ENCODE measurements at places on chromosomes 13 and 19.

DNA sequence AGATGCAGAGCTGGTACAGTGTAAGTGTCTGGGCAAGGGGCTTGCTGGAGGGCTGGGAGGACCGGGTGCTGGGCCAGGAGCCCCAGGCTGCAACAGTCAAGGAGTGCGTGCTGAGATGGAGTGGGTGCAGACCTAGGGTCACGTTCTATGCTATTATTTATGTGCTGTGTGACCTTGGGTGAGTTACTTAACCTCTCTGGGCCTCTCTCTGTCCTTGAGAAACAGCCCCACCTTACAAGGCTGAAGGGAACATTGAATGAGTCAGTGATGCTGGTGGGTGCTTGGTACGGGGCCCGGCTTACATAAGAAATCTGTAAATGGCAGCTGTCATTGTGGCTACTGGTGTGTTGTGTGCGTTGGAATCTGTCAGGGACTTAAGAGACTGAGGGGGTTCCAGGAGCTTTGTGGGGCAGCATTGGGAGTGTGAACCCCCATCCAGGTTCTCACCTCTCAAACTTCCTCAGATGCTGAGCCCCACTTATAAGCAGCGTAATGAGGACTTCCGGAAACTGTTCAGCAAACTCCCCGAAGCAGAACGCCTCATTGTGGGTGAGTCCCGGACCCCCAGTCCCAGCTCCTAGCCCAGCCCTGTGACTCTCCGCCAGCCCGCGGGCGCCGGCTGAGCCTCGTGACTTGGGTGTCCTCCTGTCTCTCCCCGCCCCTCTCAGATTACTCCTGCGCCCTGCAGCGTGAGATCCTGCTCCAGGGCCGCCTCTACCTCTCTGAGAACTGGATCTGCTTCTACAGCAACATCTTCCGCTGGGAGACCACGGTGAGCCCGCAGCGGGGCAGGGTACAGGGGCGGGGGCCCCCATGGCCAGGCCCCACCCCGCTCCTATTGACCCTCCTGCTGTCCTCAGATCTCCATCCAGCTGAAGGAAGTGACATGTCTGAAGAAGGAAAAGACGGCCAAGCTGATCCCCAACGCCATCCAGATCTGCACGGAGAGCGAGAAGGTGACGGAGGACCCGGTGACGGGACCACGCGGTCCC, 9.6 kb downstream of the GRAMD1A start:
- DNase-seq: no peak

DNA sequence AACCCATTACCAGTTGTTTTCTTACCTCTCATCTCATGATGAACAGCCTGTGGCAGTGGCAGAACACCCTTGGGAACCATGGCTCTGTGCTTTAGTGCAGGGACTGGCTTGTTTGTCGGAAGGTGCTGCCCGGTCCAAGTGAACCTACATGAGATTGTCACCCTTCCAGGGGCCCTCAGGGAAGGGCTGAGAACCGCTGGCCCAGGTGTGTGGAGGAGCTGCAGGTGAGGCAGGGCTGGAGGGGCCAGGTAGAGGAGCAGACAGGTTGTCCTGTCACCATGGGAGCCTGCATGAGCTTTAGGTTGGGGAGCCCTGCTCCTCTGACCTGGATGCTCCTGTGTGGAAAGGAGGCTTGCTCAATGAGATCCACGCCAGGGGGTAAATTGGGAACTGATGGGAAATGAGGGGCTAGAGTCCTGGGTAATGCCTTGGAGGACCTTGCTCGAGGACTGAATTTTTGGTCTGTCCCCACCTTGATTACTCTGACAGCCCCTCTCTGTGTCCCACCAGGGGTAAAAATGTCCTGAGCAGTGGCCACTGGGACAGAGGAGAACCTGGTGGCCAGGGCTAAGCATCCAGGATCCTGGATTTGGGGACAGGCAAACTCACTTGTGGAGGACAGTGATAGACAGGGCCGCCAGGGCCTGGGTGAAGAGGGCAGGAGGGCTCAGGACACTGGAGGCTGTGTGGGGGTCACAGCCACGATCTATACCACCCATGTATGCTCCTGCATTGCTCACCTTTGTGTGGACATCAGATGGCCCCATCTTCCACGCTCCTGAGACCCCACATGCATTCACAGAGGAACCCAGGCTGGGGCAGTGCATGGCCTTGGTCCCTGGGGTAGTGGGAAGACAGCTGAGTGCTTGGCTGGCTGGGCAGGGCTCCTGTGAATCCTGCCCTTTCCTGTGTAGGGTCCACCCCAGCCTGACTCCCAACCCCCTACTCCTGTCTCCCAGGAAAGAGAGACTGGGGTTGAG, 24.1 kb upstream of the CEACAM1 start:
- no peak for DNase-seq

DNA sequence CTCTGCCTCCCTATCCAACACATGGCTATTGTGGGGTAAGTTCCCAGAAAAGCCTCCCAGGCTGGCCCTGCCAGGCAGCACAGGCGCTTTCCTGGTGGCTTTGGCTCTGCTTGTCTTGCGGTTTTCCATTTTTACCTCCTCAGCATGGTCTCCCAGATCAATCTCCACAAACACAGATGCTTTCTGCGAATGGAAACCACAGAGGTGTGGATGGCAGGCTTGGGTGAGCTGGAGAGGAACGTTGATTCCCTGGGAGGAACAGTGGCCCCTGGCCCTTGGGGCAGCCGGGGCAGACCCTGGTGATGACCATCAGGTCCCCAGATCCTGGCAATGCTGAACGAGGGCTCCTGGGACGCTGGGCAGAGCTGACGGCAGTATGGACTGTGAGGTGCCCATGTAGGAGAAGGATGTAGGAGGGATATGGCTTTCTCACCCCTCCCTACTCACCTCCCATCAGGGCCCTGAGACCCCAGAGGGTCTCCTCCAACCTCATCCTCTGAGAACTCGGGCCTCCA, 6.6 kb downstream of the C13orf46 start:
- no peak for DNase-seq

DNA sequence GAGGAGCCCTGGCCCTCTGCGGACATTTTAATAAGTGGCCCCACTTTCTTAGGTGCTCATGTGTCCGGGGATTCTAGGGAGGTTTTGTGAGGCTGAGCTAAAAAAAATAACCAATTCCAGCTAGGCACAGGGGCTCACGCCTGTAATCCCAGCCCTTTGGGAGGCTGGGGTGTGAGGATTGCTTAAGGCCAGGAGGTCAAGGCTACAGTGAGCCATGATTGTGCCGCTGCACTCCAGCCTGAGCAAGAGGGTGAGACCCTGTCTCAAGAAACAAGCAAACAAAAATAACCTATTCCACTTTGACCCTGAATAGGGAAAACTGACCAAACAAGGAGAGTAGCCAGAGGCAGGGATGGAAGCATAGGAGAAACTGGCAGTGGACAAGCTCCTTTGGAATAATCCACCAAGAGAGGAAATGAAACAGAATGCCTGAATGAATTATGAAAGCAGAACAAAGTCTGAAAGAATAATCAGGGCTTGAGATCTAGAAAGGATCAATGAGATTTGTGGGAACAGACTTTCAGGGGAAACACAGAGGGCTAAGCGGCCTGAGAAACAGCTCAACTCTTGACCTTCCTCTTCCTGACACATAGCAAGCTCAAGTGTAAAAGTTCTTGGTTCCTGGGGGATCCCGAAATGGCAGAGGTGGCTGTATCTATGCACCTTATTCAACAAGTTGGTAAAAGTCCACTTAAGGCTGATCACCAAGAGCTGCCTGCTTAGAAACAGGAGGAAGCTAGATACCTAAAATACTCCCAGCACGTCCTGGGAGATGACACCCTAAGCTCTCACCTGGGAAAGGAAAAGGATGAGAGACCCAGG, 30.1 kb upstream of the FFAR2 start:
- no peak for DNase-seq

DNA sequence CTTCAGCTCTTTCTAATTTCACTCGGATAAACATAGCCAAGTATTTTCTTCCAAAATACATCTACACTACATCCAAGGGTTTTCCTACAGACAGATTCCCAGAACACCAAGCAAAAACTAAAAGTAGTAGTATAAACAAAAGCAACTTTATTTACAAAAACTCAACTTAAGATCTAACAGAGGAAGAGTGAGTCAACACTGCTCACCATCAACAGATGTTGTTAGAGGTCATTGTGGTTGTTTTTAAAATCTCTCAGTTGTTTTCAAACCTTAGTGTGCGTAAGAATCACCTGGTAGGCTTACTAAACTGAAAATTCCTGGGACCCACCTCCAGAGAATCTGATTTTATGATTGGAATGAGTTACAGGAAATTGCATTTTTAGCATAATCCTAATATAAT, 631.7 kb upstream of the SGCG start:
- no peak for DNase-seq

DNA sequence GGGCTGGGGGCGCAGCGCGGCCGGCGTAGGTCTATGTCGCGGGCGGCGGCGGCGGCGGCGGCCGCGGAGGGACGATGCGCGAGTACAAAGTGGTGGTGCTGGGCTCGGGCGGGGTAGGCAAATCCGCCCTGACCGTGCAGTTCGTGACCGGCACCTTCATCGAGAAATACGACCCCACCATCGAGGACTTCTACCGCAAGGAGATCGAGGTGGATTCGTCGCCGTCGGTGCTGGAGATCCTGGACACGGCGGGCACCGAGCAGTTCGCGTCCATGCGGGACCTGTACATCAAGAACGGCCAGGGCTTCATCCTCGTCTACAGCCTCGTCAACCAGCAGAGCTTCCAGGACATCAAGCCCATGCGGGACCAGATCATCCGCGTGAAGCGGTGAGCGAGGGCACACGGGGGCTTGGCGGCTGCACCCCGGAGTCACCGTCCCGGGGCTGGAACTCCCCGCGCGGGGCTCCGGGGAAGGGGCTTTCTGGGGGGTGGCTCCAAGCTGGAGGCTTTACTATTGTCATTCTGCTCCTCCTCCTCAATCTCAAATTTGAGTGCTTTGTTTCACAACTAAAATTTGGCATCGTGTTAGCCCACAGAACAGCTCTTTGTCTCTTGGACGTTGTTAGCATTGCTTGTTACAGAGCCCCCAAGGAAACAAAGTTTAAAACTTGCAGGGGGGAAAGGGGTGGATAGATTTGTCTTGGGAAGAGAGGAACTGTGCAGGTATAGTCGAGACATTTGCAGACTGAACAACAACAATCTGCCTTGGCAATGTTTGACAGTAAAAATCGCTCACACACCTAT, 630 bp downstream of the RAP2A start:
- no peak for DNase-seq

GRCh38 chr19:57578487-57579205, at the start of gene ZNF416:
Gene ZNF416 (minus strand): TSS chr19:57578911. CDS start chr19:57578704, 207 bp downstream.
- DNase-seq: peak; percentile 95

GRCh38 chr19:7214324-7215089, 79.7 kb downstream of the INSR start:
- no peak for DNase-seq

DNA sequence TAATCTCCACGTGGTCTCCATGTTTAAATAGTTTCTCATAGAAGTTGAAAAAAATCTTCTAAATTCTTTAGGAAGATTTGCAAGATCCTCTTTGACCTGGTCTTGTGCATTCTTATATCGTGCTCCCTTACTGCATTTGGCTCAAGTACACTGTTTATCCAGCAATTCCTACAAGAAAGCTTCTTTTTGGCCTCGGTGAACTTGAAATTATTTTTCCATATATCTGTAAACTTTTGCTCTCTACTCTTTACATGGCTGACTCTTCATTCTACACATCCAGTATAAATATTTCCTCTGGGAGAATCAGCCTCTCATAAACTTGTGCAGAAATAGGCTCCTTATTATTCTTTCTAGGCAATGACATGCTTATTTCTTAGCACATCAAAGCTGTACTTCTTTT, 1457.9 kb upstream of the PRR20A start:
- no peak for DNase-seq

DNA sequence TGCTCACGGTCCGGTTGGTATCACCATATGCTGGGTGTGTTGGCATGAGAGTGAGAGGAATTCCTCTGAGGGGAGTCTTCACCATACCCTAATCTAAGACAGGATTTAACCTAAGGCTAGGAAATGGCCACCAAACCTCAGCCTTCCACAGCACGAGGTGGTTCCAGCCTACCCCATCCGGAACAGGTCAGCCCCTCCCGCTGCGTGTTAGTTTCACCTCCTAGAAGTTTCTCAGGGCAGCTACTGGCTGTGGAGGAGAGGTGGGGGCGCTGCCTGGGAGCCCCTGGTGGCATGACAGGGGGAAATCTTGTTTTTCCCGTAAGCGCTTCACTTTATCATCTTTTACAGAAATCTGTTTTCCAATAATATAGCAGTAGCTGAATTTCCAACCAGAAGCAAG, 55.1 kb downstream of the RGCC start:
- no peak for DNase-seq

GRCh38 chr19:32767951-32768679, 48.5 kb downstream of the TDRD12 start:
- DNase-seq: no peak

DNA sequence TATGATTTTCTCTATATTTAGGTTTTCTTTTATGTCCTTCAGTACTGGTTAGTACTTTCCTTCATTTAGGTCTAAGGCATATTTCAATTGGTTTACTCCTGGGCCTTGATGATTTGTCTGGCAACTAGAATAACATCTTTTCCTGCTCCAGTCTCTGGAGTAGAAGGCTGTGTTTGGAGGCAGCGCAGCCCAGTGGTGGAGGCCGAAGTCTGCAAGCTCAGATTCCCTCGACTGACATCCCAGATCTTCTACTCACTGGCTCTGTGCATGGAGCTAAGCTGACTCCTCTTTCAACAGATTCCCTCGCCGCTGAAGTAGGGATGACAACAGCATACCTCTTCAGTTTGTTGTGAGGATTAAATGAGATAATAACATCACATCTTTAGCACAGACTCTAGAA, 141.0 kb downstream of the RAP2A start:
- no peak for DNase-seq

DNA sequence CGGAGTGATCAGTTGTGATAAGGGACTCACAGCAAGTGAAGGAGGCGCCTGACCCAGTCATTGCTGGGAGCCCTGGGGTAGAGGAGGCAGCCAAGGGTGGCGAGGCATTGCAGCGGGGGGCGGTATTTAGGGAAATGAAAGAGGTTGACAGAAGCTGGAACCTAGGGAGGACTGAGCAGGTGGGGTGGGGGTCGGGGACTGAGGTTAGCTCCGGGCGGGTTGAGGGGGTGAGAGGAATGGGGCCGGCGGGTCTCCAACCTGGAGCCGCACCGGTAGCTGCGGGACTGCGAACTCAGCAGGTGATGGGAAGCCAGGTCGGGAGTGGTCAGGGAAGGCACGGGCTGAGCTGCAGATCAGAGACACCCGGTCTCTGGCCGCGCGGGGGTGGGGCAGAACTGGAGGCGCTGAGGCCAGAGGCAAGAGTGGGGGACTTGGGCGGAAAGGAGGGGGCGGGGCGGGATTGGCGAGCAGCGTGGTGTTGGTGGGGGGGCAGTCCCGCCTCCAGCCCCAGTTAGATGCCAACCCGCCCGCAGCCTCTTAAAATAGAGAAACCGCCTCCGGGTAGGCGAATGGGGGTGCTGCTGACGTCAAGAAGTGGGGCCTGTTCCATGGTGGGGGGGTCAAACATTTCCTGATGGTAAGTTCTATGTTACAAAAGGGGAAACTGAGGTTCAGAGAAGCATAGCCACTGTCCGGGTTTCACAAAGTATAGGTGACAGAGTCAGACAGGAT, 1.5 kb downstream of the MAST3 start:
- no peak for DNase-seq

GRCh38 chr13:29532116-29532515, 63.4 kb downstream of the SLC7A1 start:
- DNase-seq: peak; percentile 87

Data from BJ (cell line).